Natural killer cell (primary cell): ENCODE measurements at places on chromosomes 11 and 22.

GRCh38 chr11:78223320-78223954 is 34.7 kb downstream of the USP35 start:
- DNase-seq: no peak

- DNase-seq: no peak
Measured at GRCh38 chr11:6433998-6434660, 6.7 kb downstream of the HPX start.

- no peak for DNase-seq
Measured at GRCh38 chr22:39719559-39720450, 149.3 kb downstream of the CACNA1I start.

GRCh38 chr11:88603091-88603867 is 265.7 kb upstream of the CTSC start:
- no peak for DNase-seq

- no peak for DNase-seq
Measured at GRCh38 chr11:17932472-17932871, 80.4 kb downstream of the SERGEF start.

DNA sequence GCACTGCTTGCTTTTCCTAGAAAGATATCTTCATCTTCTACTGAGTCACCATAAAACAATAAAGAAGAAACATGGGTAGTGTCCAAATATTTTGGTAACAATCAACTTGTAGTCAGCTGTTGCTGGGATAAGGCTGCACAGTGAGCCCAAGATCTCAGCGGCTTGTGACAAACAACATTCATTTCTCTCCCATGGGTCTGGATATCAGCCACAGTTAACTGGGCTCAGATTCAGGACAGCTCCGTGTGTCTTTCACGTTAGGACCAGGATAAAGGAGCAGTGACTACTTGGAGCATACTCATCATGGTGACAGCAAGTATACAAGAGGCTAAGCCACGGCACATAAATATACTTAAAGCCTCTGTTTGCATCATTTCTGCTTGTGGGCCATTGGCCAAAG is 27.9 kb upstream of the GRK3 start:
- no peak for DNase-seq

DNA sequence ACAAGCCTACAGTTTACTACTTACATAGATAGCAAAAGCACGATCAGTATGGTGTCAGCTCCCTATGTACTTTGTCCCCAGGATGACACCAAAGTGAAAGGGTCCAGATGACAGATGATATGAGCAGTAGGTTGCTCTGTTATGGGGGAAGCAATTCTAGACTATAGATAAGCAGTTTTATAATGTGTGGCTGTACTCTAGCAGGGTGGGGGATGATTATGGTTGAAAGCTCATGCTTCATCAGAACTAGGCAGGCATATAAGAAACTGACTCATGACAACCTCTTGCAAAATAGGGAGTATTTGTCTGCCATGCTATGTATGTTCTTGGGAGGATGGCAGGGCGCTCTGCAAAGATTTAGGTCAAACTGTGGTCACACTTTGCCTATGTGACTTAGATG is 158.2 kb upstream of the ZBED5 start:
- no peak for DNase-seq

DNA sequence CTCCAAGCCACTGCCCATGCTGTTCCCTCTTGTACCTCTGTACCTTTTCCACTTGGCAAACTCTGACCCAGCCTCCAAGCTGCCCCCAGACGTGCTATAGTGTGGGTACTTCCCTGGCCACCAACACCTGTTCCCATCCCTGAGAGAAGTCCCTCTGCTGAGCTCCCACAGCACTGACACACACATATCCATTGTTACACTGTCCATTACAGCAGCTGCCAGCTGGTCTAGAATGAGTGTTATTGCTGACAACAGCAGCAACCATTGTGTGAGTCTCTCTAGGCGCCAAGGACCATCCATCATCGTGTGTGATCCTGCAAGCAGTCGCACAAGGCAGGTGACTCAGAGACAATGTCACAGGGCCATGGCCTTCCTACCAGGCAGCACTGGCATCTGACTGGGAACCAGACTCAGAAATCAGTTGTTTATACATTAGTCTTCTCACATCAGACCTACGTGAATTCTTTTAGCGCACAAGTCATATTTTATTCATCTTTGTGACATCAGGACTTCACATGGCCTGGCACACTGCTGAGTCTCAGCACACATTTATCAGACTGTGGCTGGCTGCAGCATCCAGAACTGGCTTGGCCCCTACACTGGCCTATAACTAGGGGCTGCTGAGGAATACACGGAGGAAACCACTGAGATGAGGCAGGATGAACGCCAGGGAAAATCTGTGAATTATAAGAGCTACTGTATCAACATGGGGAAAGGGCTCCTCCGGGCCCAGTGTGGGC is 56.4 kb downstream of the SGSM3 start:
- no peak for DNase-seq

GRCh38 chr22:39290724-39291161 is 28.7 kb downstream of the RPL3 start:
- DNase-seq: no peak

DNA sequence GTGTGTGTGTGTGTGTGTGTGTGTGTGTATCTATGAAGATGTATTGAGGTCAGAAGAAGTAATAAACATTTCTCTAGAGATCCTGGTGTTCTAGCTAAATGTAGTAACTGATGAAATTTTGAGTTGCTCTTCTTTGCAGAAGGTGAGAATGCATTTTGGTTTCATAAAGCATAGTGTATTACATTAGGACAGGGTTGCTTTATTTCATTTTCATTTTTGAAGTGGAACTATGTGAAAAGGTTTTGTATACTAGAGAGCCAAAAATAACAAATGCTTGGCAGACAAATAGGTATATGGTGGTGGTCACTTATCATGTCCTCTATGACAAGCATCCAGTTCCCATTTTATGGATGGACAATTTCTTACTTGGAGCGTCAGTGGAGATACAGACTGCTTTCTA is 99.0 kb downstream of the CASP12 start:
- DNase-seq: peak; percentile 21

DNA sequence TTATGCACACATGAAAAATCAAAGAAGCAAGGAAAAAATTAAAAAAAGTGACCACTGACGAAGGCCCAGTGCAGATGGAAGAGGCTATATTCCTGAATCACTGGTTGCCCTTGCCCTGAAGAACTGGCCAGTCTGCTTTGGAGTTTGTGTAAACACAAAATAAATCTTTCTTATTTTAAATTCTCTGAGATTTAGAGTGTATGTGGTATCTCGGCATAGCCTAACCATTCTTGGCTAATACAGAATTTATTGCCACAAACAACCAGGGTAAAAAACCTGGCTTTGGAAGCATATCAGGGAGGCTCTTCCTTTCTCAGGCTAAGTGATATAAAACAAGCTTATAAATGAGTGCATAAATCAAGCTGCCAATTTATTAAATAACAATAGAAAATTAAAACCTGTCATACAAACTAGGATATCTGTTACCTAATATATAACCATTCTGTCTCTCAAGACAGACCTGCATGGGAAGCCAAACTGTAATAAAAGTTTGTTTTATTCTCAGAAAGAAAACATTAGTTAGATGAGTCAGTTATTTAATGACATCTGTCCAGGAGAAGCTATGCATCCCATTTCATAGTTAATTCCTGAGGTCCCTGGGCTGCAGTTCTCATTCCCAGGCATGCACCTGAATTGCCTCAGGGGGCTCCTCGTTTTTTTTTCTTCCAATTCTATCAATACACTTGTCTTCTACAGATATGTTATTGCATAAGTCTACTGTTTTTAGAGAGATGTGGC is 6.1 kb upstream of the TMEM135 start:
- DNase-seq: no peak

DNA sequence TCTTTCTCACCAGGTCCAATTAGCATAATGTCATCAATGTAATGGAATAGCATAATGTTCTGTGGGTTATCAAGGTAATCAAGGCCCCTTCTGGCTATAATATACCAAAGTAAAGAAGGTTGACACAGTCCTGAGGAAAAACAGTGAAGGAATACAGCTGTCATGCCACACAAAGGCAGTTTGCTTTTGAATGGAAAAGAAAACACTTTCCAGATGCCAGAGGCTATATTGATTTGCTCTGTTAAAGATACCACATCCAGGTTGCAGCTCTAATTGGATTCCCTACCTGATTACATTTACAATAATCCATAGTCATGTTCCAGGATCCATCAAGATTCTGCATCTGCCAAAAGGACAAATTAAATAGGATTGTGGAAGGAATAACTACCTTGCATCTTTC is 22.3 kb upstream of the CLPB start:
- DNase-seq: no peak
